Hematopoietic multipotent progenitor cell (in vitro differentiated cells): ENCODE measurements at places on chromosomes 6 and 20.
A peak's percentile ranks its signal among the peaks of the same experiment; 100 is the strongest.

GRCh38 chr20:57536771-57537724 is 12.1 kb upstream of the CTCFL start:
- no peak for DNase-seq

- DNase-seq: no peak
These were observed 168.2 kb upstream of the RIN2 start for GRCh38 chr20:19589787-19590362.

- no peak for DNase-seq
These were observed 27.2 kb downstream of the ERMARD start for GRCh38 chr6:169778646-169779045.

DNA sequence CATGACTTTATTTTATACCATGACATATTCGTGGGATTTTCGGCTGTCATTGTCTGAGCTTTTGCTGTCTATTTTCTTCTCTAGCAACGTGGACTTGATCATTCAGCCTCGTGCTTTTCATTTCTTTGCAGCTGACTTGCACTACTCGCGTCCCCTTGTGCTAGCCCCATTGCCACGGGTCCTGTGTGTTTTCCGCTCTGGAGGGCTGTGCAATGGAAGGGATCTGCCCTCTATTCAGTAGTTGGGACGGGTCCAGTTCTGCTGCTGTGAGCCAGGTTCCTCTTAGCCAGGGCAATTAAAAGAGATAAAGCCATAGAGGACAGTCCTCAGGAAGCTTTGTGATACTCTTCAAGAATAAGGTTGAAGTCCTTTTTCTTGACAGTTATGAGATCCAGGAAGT is 17.6 kb downstream of the NEDD9 start:
- DNase-seq: no peak

DNA sequence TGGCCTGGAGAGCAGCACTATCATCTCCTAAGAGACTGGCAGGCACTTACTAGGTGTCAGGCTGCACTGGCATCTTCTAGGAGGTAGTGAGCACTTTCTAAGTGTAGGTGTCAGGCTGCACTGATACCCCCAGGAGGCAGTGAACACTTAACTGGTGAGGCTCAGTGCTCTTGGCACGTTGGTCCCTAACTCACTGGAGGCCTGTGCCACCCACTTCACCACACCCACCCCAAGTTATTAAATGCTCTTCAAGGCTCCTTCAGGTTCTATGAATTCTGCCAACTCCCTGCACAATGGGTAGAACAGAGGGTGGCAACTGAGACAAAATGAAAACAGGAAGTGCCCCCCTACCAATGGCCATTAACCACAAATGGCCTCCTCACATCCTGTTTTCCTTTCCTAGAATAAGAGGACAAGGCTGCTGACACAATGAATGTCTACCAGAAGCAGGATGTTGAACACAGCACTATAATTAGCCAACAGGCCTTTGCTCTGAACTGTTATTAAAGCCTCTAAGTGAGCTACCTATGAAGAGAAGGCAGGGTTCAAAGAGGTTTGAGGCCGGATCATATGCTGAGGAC is 29.4 kb downstream of the NCOA5 start:
- DNase-seq: peak; percentile 12

- peak; percentile 81 for DNase-seq
These were observed 3.5 kb downstream of the MYLK2 start for GRCh38 chr20:31822421-31823330.

- DNase-seq: no peak
These were observed 39.0 kb downstream of the HLA-A start for GRCh38 chr6:29981211-29981812.

DNA sequence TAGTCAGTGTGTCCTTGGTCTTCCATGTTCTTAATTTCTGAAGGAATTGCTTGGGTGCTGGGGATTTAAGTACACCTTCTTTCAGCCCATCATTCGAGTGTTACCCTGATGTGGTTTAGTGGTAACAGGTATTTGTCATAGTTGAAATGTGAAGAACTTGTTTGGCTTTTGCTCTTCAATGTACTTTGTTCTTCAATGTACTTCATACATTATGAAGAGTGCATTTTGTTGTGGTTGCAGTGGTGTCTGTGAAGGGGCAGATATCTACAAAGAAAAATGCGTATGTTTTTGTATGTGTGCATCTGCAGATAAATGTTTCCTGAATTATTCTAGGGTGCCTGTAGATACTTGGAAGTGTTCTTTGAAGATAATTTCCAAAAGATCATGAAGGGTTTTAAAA is 111.2 kb upstream of the SUPT3H start:
- peak; percentile 18 for DNase-seq

- DNase-seq: no peak
These were observed 98.7 kb upstream of the RIPOR2 start for GRCh38 chr6:25034431-25034921.

- no peak for DNase-seq
These were observed 52.0 kb upstream of the KIF13A start for GRCh38 chr6:18039481-18039880.

- DNase-seq: no peak
These were observed 158.9 kb upstream of the OLIG3 start for GRCh38 chr6:137652961-137653705.

- DNase-seq: no peak
These were observed 6.2 kb downstream of the PXT1 start for GRCh38 chr6:36436466-36436865.

DNA sequence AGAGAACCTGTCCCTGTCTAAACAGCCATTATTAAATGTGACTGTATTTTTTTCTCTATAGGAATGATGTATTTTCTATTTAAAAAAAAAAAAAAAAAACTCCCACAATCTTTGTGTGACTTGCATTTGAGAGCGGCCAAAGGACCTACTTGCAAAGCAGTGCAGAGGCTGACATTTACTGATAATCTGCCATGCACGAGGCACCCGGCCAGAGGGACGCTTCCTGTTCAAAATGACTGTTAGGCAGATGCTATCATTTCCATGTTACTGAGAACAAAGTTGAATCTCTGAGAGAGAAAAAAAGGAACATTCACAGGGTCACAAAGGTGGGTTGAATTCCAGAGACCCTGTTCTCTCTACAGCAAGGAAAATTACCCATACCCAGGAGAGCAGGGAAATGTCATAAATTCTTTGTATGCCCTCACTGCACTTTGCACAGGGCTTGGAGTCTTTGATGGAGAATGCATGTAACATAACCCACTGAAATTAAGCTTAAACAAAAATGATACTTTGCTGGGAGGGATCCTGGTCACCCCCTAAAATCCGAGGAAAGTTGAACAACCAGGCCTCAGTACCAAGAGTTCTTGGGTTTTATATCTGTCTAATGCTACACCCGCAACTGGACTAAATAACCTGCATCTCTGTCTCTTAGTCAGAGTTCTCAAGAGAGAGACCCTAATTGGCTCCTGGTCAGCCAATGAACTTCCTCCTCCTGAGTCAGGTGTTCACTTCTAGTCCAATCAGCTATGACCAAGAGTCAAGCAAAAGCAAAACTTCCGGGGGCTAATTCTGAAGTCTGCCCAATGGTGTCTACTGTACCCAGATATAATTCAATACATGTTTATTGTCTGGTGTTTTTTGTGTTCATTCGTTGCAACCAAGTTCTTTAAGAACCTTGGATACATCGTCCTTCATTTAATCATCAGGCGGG is 61.2 kb downstream of the GCLC start:
- no peak for DNase-seq

GRCh38 chr20:52025938-52026337 is 165.6 kb downstream of the ZFP64 start:
- DNase-seq: no peak

DNA sequence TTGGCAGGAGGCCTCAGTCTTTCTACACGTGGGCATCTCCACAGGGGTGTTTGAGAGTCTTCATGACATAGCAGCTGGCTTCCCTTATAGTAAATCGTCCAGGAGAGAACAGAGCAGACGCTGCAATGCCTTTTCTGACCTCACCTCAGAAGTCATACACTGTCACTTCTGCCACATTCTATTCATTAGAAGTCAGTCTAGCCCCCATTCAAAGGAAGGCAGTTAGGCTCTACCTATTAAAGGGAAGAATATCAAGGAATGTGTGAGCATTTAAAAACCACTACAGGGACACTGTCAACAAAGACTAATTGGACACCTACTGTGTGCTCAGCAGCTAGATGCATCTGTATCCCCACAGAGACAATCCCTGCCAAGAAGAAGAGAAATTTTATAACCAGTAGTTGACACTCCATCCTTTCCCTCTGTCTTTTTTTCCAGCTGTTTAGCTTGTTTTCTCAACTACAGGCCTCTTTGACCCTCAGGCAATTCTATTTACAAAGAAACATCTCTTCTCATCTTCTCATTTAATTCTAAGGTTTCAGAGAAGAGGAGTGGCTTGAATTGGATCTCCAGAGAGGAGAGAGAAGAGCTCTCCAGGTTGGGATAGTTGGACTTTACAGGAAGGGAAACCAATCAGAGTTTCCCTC is 18.6 kb downstream of the ARMC12 start:
- no peak for DNase-seq

- peak; percentile 81 for DNase-seq
These were observed 1.9 kb downstream of the ABRACL start for GRCh38 chr6:139030228-139030963.

DNA sequence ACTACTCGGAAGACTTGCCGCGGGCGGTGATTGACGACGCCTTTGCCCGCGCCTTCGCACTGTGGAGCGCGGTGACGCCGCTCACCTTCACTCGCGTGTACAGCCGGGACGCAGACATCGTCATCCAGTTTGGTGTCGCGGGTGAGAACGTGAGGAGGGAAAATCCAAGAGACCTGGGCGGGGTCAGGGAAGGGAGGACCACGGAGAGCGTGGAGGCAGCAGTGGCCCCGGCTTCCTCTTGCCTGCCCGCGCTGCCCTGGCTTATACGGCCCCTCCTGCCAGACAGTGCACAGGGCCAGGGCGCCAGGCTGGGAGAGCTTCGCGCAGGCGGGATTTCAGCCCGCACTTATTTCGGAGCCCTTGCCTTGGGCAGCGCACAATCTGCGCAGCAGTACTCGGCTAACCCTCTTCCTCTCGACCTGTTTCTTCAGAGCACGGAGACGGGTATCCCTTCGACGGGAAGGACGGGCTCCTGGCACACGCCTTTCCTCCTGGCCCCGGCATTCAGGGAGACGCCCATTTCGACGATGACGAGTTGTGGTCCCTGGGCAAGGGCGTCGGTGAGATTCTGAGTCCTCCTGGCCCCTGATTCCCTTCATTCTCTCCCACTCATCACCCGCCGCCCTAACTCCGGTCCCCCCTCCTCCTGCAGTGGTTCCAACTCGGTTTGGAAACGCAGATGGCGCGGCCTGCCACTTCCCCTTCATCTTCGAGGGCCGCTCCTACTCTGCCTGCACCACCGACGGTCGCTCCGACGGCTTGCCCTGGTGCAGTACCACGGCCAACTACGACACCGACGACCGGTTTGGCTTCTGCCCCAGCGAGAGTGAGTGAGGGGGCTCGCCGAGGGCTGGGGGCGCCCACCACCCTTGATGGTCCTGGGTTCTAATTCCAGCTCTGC is 2.0 kb downstream of the MMP9 start:
- peak; percentile 33 for DNase-seq

DNA sequence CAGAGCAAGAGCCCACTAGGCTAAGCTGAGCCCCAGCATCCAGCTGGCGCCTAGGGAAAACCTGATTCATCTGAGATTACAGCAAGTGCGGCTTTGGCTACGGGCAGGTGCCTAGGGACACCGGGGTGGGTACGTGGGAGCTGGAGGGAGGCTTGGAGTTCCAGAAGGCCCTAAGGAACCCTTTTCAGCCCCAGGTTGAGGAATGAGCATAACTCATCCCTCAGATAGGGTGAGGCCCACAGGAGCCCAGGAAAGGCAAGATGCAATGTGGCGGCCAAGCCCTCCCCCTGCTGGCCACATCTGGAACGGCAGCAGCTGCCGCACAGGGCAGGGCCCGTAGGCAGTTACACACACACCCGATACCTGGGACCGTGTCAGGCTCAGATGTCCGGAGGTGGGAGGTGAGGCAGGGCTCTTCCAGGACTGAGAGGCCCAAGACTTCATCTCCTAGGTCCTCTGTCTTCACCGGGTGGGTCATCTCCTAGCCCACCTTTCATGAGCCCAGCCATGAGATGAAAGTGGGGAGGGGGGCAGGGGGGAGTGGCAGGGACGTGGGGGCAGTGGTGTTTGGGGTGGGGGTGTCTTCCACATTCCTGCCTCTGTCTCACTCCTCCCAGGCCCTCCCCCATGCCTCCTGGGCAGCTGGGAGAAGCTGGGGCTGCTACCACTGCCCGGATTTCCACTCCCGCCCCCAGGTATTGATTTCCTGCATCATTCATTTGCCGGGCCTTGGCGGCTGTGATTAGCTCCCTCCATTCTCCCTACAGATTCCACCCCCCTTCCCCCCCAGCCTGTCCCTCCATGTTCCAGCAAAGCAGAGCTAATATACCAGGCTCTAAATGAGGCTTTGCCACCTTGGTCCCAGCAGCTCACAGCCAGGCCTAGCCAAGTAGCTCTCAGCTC is 5.5 kb downstream of the MDGA1 start:
- peak; percentile 44 for DNase-seq

DNA sequence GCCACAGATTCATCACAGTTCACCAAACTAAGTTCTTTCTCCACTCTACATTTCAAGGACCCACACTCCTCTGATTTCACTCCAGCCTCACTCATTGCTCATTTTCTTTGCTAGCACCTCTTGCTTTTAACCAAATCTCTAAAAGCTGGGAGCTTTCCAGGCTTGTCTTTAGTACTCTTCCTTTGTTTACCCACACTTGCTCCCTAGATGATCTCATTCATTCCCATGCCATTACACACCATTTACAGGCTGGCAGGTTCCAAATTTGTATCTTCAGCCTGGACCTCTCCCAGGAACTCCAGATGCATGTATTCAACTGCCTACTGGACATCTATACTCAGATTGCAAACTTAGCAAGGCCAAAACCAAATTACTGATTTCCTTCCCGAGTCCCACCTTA is 5.3 kb upstream of the GUCA1B start:
- no peak for DNase-seq
